Esophagus muscularis mucosa (tissue), 4 donors: ENCODE measurements at places on chromosomes 13 and 19. TPM values are rescaled to one million over a fixed set of nuclear protein-coding genes. Genes with fewer than 3 reads are reported as not detected.

SYNGR4 gene
- total RNA-seq: not detected

MUC16 gene
- total RNA-seq: under 0.01 TPM

SIGLEC14 gene
- 2.5 TPM for total RNA-seq

RAD23A gene
- 197 TPM for total RNA-seq

ZIC2 gene
- total RNA-seq: not detected

DNA sequence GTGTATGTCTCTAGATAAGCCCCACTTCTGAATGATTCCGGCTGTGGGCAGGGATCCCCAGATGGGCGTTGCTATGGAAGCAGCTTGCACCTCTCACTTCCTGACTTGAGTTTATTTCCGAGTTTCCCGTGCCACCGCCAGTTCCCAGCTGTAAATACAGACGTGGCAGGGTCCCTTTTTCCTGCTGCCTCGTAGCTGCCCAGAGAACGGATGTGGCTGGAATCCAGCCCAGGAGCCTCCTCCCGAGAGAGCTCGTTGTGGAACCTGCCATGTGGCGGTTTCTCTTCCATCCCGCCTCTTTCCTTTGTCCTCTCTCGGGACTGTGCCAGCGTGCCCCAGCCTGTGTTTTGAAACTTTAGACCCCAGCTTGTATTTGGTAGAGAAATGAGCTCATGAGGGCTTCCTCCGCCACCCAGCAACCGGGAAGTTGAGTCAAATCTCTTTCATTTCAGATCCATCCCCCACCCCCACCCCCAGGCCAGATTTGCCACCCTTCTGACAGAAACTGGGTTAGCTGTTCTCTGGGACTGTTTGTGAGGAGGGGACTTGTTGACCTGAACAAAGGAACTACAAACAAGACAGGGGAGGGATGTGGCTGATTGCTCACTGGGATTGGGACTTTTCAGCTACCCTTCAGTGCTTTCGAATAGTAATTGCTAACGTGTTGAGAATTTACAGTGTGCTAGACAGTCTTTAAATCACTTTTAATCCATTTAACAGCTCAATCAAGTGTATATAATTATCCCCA is 96.6 kb downstream of the SIPA1L3 start:
- no peak for DNase-seq

- no peak for DNase-seq
Measured at GRCh38 chr19:41330946-41331678, 21.1 kb downstream of the CCDC97 start.

- DNase-seq: no peak
Measured at GRCh38 chr13:76129305-76130000, 493.3 kb downstream of the LMO7 start.

DNA sequence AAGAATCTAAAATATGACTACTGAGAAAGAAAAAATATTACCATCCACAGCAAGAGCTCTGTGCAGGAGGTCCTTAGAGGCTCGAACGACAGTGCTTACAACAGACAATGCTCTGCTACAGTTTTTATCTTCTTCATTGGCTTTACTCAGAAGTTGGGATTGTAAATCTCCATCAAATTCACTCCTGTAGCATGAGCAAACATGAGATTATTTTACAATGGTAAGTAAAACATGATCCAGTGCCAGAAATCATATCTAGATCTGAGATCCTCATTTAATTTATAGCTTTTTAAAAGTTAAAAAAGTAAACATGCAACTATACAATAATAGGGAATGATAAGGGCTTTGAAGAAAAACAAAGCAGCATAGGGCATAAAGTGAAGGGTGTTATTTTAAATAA is 144.5 kb upstream of the FBXL3 start:
- DNase-seq: no peak

- DNase-seq: no peak
Measured at GRCh38 chr13:32284927-32285632, 30.1 kb downstream of the ZAR1L start.

- DNase-seq: no peak
Measured at GRCh38 chr13:38582133-38582532, 104.7 kb upstream of the FREM2 start.

DNA sequence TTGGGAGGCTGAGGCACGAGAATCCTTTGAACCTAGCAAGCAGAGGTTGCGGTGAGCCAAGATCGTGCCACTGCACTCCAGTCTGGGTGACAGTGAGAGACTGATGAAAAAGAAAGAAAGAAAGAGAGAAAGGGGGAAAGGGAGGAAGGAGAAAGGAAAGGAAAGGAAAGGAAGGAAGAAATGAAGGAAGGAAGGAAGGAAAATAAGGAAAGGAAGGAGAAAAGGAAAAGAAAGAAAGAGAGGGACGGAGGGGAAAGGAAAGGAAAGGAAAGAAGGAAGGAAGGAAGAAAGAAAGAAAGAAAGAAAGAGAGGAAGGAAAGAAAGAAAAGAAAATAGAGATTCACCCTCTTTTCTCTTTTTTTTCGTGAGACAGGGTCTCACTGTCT is 8.7 kb downstream of the PDE4A start:
- DNase-seq: no peak

- no peak for DNase-seq
Measured at GRCh38 chr19:17719730-17720400, 585 bp downstream of the MAP1S start.

DNA sequence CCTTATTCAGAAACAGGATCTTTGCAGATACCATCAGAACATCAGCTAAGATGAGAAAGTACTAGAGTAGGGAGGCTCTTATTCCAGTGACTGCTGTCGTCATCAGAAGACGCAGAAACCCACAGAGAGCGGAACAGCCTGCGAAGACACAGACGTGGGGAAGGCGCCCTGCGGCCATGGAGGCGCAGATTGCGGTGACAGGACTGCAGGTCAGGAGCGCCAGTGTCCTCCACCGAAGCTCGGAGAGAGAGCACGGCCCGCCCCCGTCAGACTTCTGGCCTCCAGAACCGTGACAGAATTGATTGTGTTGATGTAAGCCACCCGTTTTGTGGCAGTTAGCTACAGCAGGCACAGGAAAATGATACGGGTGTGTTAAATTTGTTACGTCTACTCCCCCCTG is 275.5 kb downstream of the EFNB2 start:
- DNase-seq: no peak

GRCh38 chr13:46102255-46102605 is 2.6 kb downstream of the CPB2 start:
- DNase-seq: no peak

- DNase-seq: no peak
Measured at GRCh38 chr19:17296976-17297375, 6.2 kb downstream of the ABHD8 start.
